Neural crest cell (in vitro differentiated cells): ENCODE measurements at places on chromosomes 11 and 22. TPM values are rescaled to one million over a fixed set of nuclear protein-coding genes. Genes with fewer than 3 reads are reported as not detected.

Gene H19
- 71.3 and 71.8 TPM in 2 replicates for total RNA-seq

Gene RASSF10
- total RNA-seq: 6.0 and 6.4 TPM in 2 replicates

- H3K27me3 ChIP-seq: peaks cover 3% of the 10 kb centered on the region
- H3K36me3 ChIP-seq: no peaks in the 10 kb centered on the region
These were observed at the start of gene POU2AF1 for GRCh38 chr11:111378861-111379601. POU2AF1 (minus strand) TSS chr11:111379275; CDS start chr11:111379177, 98 bp downstream.

- H3K36me3 ChIP-seq: no peaks in the 10 kb centered on the region
- H3K4me3 ChIP-seq: peak overlapping the region; percentile 31
- no peaks in the 10 kb centered on the region for H3K27me3 ChIP-seq
- no peak for DNase-seq
- no peak overlapping the region for H3K27ac ChIP-seq
- H3K4me1 ChIP-seq: peaks cover 6% of the 10 kb centered on the region
These were observed 3.4 kb upstream of the PIM3 start for GRCh38 chr22:49956914-49957825.

DNA sequence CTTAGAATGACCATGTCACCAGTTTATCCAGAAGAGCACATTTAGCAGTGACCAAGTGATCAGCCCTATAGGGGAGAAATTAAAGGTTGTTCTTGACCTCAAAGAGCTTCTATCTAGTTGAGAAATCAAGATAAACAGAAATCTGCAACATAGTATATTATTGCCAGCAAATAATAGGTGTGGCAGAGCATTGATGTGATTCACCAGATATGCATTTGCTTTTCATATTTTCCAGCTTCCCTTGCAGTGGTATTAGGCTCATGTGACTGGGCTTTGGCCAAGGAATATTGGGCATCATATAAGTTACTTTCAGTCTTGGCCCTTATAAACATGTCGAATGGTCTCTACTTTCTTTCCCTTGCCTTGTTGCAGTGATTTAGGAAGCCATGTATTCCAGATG, 34.5 kb downstream of the COMMD9 start:
- DNase-seq: no peak
- no peak overlapping the region for H3K27ac ChIP-seq
- peaks cover 2% of the 10 kb centered on the region for H3K27me3 ChIP-seq

Gene SCGB1A1
- not detected in 2 replicates for total RNA-seq

DNA sequence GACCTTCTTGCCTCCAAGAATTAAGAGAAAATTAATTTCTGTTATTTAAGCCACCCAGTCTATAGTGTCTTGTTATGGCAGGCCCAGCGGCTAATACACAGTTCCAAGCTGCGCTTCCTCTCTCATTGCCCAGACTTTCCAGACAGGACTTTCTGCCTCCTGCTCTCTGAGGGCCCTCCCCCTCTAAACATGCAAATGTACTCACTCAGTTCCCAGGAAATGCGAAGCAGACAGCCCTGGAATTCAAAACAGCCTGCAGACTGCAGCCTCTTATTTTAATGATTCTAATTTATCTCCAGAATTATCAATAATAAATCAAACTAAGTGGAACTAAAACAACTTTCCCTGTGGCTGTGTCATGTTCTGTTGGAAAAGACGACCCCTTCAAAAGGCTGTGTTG, 115.5 kb upstream of the ISX start:
- H3K4me1 ChIP-seq: no peaks in the 10 kb centered on the region
- H3K36me3 ChIP-seq: no peaks in the 10 kb centered on the region
- no peak overlapping the region for H3K27ac ChIP-seq
- no peak overlapping the region for H3K4me3 ChIP-seq
- H3K27me3 ChIP-seq: peaks cover 3% of the 10 kb centered on the region
